ENCODE measurements at places on chromosomes 1 and 21.

- no peak for DNase-seq
Observed at GRCh38 chr1:213772128-213773063, 215.4 kb upstream of the PROX1 start.

GRCh38 chr21:15354516-15354915, 289.7 kb upstream of the NRIP1 start:
- no peak for DNase-seq

DNA sequence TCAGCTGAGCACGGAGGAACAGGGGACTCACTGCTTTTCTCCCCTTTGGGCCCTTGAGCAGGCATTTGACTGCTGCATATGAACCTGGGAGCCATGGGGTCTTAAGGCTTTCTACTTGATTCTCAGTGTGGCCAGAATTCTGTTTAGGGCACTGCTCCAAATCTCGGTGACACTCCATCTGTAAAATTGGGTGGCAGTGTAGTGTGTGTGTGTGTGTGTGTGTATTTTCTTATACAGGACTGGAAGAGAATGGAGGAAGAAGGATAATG, 162.2 kb downstream of the PBX1 start:
- DNase-seq = no peak

DNA sequence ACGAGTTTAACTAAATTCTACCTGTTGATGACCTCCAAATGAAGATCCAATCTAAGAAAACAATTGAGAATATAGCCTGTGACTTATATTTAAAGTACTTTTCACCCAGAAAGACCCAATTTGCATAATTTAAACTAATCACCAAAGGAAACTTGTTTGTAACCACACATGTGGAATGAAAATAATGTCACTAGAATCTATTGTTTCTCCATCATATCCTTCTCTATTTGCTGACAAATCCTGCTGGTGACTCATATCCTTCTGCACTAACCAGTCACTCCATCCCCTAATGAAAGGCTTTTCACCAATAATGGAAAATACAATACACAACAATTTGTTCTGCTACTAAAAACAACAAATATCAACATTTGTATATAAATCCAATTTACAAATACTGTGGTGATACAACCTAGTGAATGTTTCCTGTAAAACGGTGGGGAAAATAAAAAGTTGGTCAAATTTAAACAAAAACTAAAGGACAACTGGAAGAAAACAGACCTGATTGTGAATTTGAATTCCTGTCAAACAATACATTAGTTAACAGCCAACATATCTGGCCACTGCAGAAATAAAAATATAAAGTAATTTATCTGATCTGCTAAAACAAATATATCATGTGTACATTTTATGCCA, 6.5 kb downstream of the PTP4A2 start:
- no peak for DNase-seq

- DNase-seq = no peak
Observed at GRCh38 chr1:112637254-112638109, 17.9 kb downstream of the CAPZA1 start.

DNA sequence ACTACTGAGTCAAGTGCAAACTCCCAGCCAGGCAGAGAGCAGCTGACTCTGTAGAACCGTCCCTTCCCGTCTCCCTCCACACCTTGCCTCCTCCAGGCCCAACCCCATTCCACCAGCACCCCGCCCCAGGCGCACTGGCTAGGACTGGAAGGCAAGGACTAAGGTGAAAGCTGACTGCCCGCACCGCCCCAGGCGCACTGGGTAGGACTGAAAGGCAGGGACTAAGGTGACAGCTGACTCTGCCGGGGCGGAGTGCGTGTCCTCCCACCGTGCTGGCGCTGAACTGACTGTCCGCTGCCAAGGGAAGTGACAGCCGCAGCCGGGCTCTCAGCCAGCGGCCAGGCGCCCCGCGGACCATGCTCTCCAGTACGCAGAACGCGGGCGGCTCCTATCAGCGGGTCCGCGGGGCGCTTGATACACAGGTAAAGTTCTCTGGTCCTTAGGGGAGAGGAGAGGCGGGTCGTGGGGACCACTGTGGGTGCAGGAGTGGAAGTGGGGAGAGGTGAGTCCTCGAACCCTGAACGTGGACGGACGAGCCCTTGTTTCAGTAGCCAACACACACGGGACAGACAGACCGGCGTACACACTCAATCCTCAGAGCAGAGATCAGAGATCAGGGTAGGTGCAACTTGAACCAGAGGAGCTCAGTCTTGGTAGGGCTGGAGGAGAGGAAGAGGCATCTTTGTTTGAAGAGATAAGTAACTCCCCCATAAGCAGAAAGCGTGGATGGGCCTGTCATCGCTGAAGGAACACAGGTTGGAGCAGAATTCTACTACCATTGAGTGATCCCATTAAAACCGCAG, 58.0 kb downstream of the RBM11 start:
- DNase-seq = no peak

DNA sequence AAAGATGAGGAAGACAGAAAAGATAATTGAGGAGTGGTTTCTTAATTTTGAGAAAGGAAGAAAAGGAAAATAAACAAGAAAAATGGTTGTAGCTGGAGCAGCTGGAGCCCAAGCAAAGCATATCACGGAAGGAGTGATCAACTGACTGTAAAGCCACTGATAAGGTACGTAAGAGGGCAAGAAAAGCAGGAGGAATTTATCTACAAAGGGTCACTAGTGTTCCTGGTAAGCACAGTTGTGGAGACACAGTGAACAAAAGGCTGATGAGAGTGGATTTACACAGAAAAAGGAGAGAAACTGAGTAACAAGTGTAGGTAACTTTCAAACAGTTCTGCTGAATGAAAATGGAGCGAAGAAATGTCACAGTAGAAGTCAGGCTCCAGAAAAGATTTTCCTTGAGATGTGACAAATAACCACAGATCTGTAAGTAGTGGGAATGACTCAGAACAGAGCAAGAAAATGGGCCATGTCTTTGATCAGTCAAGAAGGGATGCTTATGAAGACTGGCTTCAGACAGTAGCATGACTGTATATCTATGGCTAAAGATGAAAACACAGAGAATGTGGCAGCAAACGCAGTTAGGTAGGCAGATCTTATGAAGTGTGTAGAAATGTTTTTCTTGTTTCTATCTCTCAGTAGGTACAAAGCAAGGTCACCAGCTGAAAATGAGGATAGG, 45.6 kb upstream of the RBM34 start:
- no peak for DNase-seq

- no peak for DNase-seq
Observed at GRCh38 chr1:195158091-195158490, 1450.1 kb downstream of the KCNT2 start.

DNA sequence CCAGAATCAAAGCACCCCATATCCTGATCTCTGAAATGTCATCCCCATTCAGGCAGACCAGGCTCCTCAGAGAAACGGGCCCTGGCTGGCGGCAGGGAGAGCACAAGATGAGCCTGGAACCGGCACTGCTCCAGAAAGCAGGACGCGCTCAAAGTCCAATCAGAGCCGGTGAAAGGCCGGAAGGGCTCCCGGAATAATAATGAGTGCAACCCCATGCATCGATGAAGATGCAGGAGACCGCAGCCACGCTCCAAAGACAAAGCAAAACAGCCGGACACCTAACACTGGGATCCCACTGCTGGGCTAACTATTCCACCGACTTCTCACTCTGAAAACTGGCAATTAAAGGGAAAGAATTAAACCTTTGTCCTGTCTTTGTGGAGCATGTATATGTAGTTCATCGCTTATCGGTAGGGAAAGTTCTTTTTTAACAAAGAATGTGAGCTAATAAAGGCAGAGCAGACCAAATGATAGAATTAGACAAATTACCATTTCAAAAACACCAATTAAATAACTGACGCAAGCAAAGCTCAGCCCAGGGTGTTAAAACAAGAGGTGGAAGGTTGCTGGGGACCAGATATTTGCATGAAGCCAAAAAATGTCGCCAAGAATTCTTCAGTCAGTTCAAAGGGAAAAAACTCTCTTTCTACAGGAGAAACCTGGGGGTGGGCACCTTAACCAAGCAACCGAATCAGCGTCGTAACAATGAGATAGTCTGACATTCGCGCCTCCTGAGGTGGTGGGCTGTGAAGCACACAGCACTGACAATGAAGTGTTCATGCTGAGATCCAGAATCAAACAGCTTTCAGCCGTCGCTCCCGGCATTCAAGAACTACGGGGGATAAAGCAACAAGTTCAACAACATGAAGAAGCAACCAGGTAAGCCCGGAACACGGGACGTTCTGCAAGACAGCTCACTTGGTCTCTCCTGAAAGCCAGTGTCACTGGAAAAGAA, 95.2 kb downstream of the NPHP4 start:
- DNase-seq = no peak

DNA sequence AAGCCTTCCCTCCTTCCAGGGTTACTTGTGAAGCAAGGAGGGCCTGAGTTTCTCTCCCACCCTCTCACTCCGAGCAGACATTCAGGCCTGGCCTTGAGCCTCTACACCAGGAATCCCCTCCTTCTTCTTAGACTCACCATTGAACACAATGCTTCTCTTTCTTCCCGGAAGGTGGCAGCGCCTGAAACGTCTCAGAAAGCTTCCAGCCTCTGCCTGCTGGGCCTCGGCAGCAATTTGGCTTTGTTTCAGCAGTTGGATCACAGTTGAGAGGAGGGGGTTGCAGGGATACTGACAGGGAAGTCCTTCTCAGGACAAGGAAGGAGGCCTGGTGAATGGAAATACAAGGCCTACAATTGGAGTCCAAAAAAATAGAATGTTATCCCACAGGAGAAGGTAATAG, 6.3 kb downstream of the CLDN8 start:
- DNase-seq = no peak

GRCh38 chr21:35438643-35439404, 389.7 kb upstream of the RUNX1 start:
- DNase-seq = no peak

- no peak for DNase-seq
Observed at GRCh38 chr1:162709132-162709860, 77.0 kb downstream of the DDR2 start.

- DNase-seq = no peak
Observed at GRCh38 chr1:80607064-80607463, 1193.7 kb upstream of the ADGRL2 start.

DNA sequence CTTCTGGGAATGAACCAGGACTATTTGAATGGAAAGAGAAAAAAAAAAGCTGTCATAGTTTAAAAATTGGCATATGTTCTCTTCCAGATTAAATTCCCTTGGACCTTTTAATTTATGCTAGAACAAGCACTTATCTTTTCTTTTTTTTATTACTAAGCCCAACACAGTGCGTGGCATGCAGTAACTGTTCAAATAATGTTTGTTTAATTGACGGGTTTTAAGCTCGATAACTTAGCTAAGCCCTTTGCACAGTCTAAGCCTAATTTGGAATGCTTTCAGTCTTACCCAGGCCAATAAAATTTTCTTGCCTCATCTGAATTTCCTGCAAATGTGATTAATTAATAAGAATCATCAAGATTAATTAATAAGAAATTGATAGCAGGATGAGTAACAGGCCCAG, 39.3 kb upstream of the EDEM3 start:
- DNase-seq = no peak

- no peak for DNase-seq
Observed at GRCh38 chr21:44757731-44758130, 43.9 kb downstream of the UBE2G2 start.

- DNase-seq = no peak
Observed at GRCh38 chr1:175219774-175220173, 27.2 kb upstream of the KIAA0040 start.

DNA sequence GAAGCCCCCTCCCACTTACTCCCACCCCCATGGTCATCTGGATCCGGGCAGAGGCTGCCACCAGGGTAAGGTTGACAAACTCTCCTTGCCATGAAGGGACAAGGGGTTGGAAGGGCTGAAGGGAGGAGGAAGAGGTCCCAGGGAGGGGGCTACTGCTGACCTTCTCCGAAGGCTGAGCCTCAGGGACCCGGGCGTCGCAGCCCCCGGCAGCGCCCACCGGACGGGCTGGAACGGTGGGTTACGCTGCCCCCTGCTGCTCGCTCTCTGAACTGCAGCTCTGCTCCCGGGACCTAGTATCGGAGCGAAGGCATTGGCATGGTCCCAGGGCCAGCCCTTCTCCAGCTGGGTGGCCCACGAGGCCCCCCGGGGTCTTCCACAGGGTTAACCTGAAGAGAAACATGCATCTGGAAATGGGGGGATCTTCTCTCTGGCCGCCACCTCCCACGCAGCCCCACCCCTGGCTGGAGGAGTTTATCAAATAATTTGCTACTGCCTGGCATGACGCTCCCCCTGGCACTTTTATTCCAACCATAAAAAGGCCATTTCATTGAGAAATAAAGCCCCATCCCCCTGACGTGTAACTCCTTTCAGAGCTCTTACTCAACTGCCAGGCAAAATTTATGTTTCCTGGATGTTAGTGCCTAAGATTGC, 70.4 kb upstream of the TARDBP start:
- DNase-seq = no peak

DNA sequence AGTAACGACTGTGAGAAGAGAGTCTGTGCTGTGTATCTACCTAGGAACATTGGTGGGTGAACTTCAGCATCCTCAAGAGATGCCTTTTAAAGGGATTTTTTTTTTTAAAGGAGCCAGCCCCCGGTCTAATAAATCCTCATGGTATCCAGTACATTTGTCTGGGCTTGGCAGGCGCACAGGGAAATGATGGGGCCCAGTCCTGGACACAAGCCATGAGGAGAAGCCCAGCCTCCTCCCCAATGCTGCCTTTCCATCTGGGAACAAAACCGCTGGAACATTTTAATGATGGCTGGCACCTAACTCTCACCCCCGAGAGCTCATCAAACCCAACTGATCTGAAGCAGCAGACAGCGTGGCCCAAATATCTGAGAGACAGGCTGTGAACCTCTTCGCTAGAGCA, 64.2 kb downstream of the ACOT7 start:
- DNase-seq = no peak

- DNase-seq = no peak
Observed at GRCh38 chr21:32372755-32373154, 20.1 kb downstream of the URB1 start.

- no peak for DNase-seq
Observed at GRCh38 chr1:181002582-181003172, 20.0 kb downstream of the STX6 start.

DNA sequence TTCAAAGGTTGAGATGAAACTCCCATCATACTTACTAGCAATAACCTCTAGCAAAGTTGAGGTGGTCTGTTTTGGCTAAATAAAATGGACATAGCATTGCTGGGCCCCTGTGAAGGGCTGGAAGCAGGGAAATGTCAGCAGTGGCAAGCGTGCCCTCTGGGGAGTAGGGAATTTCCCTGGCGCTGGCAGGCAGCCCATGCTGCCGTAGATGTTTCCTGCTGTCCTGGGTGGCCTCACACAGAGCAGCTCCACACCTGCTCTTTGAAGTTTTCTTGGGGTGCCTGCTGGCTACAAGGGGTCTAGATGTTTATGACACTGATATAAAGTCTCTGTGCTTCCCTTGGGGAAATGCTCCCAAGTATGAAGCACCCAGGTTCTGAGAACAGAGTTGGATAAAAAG, 30.2 kb downstream of the ADARB1 start:
- no peak for DNase-seq

GRCh38 chr1:217134857-217135568, 411.8 kb upstream of the ESRRG start:
- peak; percentile 27 for DNase-seq

- DNase-seq = peak; percentile 69
Observed at GRCh38 chr1:40980453-40981121, 1.1 kb downstream of the CTPS1 start.

DNA sequence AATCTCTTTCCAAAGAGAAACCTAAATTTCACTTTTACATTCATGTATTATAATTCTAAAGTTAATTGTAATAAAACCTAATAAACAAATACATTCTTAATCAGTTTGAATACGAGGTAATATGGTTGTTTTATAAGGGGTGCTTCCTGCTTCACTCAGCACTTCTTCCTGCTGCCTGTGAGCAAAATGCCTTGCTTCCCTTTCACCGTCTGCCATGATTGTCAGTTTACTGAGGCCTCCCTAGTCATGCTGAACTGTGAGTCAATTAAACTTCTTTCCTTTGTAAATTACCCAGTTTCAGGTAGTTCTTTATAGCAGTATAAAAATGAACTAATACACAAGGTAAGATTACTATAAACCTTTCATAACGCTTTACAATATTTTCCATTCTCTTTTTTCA, 491.1 kb upstream of the LRRC7 start:
- DNase-seq = no peak

Measured in NCI-H526 (cell line).